ENCODE measurements at places on chromosomes 12 and 14.
A peak's percentile ranks its signal among the peaks of the same experiment; 100 is the strongest.

- DNase-seq: no peak
Observed at GRCh38 chr14:67646131-67646530, 26.4 kb downstream of the ARG2 start.

DNA sequence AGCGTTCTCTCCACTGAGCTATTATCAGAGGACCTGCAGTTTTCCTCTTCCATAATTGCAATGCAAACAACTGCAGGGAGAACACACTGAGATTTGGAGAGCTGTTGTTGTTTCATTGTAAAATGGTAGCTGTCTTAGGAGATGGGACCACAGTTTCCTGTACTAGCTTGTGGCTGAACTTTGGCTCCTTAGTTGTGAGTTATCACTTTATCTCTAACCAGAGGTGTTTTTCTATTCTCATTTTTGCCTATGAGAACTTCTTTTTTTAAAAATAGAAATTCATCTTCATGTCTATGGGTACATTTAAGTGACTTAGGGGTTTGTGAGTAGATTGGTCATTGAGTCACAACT lies 216.5 kb downstream of the SLC38A4 start:
- no peak for DNase-seq

GRCh38 chr12:64670919-64671639 lies 60.8 kb downstream of the RASSF3 start:
- no peak for DNase-seq

GRCh38 chr12:87096082-87096585 lies 839.9 kb upstream of the MGAT4C start:
- DNase-seq: no peak

DNA sequence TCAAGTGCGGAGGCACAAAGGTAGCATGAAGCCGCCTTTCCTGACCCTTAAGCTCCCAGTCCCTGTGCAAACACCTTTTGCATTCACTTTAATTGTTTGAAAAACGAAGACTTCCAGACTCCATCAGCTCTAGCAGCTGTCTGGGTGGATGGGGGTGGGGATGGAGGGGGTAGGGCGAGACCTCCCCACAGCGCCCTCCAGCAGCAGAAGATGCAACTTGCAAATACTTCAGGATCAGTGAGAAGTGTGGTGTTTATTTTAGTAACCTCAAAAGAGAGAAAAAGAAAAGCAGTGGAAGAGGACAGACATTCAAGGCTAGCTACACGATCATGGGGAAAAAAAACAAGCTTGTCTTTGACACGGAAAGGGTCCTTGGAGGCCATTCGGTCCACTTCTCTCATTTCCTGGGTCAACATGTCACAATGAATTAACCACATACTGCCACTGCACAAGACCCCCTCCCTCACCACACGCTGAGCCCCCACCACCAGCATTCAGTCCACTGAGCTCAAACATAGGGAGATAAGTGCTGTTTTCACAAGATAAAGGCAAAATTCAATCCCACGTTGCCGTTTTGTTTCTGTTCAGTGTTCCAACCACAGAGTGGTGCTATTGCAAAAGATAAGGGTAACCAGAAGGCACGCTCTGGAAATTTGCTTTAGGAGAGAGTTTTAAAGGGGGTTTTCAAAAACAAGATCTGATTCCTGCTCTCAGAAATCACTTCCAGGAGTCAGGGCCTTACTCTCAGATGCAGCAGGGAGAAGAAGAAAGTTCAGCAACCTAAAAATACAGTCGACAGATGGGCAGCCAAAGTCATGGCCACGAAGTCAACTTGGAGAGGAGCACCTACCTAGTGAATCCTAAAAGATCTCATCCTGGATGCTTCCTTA lies 3.3 kb upstream of the NTF3 start:
- DNase-seq: peak; percentile 44

DNA sequence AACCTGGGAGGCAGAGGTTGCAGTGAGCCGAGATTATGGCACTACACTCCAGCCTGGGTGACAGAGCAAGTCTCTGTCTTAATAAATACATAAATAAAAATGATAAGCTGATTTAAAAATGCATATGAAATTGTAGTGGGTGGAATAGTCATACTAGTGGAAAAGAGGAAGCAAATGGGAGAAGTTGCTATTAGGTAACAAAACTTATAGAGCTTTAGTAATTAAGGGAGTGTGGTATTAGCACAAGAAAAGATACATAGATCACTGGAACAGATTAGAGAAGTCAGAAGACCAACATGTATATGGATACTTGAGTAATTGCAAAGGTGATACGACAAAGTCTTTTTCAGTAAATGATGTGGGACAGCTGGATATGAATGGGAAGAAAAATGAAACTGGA lies 26.5 kb downstream of the TECPR2 start:
- no peak for DNase-seq

DNA sequence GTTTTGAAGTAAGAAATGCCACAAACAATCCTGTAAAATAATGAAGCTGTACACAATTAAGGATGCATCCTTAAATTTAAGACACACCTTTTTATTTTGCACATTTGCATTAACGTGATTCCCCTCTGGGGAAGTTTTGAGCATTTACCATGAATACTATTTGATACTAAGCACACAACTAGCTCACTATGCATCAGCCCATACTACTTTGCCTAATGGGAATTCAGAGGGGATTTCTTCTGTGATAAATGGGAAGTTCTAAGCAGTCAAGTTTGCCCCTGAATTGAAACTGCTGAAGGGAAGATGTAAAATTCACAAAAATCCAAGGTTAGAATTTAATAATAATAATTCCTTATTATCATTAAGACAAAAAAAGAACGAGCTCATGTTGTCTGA lies 27.4 kb downstream of the SINHCAF start:
- DNase-seq: no peak

GRCh38 chr12:102954134-102954533 lies 3.3 kb upstream of the ASCL1 start:
- no peak for DNase-seq

All from right hindlimb (tissue), 1 donor.